Activated naive CD4-positive, alpha-beta T cell treated with anti-CD3 and anti-CD28 coated beads, Interleukin-2, amount 50 U/mL, for 72 hours (primary cell): ENCODE measurements at places on chromosomes 16 and 17. TPM values are rescaled to one million over a fixed set of nuclear protein-coding genes. Genes with fewer than 3 reads are reported as not detected.

STH gene
- total RNA-seq, result not detected

ATP2A1 gene
- 4.7 TPM for total RNA-seq

DNA sequence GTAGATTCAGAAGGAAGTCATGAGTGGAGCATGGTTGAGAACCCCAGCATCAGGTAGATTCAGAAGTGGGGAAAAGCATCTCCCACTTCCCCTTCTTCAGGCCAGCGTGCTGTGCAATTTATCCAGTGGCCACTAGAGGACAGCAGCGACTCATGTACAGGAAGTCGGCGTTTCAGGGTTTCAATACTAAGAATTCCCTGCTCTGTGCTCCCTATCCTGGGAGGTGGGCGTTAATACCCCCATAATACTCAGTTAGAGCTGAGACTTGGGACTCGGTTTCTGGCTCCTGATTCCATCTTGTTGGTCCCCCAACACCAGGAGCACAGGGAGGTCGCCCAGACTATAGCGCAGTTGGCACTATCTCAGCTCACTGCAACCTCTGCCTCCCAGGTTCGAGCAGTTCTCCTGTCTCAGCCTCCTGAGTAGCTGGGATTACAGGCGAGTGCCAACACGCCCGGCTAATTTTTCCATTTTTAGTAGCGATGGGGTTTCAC, 75.3 kb upstream of the AMZ2 start:
- peak; percentile 75 for DNase-seq

- DNase-seq, result no peak
Observed at GRCh38 chr17:27771586-27771985, 28.7 kb downstream of the NOS2 start.

DNA sequence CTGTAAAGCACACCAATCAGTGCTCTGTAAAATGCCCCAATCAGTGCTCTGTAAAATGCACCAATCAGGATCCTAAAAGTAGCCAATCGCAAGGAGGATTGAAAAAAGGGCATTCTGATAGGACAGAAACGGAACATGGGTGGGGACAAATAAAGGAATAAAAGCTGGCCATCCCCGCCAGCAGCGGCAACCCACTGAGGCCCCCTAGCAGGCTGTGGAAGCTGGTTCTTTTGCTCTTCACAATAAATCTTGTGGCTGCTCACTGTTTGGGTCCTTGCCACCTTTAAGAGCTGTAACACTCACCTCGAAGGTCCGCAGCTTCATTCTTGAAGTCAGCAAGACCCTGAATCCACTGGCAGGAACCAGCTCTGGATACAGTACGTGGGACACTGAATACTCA, 162.4 kb upstream of the TBX2 start:
- no peak for DNase-seq

KIF2B gene
- total RNA-seq, result not detected

DNAI2 gene
- total RNA-seq, result 0.25 TPM

- DNase-seq, result no peak
Observed at GRCh38 chr16:24820522-24820921, 25.2 kb upstream of the SLC5A11 start.

- DNase-seq, result no peak
Observed at GRCh38 chr17:76427501-76428231, 25.3 kb downstream of the UBE2O start.

GRCh38 chr16:35750157-35750689, 2290.8 kb downstream of the TP53TG3F start:
- DNase-seq, result no peak

- DNase-seq, result no peak
Observed at GRCh38 chr16:13453325-13453724, 466.6 kb upstream of the ERCC4 start.

DNA sequence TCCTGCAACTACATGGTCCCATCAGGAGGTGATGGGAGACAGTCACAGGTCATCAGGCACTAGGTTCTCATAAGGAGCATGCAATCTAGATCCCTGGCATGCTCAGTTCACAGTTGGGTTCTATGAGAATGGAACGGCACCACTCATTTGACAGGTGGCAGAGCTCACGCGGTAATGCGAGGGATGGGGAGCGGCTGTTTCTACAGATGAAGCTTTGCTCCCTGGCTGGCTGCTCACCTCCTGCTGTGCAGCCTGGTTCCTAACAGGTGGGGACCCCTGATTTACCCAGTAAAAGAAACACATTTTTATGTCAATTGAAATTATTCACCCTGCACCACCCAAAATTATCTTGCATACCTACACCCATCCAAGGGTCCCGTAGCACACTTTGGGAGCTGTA, 42.7 kb upstream of the ZNHIT3 start:
- no peak for DNase-seq

MAF gene
- 21.8 TPM for total RNA-seq

XAF1 gene
- 6.5 TPM for total RNA-seq

- peak; percentile 4 for DNase-seq
Observed at GRCh38 chr17:33291248-33292200, 1.6 kb downstream of the ASIC2 start.

DNA sequence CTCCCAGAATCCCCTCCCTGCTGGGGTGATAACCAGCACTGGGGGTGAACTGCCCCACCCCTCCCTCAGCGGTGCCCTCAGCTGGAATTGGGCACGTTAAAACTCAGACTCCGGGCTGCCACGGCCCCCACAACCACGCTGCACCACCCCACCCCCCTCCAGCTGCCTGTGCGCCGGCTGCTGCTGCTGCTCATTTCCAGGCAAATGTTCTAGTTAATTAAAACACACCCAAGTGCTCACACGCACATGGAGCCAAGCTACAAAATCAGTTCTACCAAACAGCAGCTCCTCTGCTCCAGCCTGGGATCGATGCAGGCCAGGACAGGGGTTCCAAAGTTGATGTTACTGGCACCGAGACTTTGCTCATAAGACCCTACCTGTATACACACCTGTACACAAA, 180.5 kb downstream of the ZNF423 start:
- DNase-seq, result no peak

DNA sequence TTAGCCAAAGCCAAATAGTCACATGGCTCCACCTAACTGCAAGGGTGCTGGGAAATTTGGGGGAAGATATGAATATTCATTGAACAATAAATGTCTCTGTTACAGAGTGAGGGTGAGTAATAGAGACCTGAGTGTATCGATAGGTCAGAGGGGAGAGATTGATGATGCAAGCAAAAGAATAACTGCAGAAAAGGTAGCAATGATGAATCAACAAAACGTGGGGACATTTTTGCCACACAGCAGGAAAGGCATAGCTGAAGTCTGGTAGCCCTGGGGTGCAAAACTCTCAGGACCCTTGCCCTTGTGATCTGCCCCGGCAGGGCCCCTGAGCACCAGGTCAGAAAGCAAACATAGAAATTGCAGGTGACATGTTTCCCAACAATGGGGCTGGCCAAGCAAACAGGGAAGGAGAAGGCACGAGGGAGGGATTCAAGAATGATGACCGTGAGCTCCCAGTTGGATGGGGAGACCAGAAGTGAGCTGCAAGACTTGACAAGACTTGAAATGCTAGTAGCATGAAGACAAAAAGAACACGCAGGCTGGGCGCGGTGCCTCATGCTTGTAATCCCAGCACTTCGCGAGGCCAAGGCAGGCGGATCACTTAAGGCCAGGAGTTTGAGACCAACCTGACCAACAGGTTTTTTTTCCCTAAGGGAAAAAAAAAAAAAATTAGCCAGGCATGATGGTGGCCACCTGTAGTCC, 12.7 kb upstream of the HERPUD1 start:
- no peak for DNase-seq

RPRML gene
- total RNA-seq, result not detected

GRCh38 chr17:81868674-81869220, 2.4 kb downstream of the ARHGDIA start:
- DNase-seq, result no peak

GRCh38 chr16:62620275-62620674, 584.0 kb upstream of the CDH8 start:
- no peak for DNase-seq

DNA sequence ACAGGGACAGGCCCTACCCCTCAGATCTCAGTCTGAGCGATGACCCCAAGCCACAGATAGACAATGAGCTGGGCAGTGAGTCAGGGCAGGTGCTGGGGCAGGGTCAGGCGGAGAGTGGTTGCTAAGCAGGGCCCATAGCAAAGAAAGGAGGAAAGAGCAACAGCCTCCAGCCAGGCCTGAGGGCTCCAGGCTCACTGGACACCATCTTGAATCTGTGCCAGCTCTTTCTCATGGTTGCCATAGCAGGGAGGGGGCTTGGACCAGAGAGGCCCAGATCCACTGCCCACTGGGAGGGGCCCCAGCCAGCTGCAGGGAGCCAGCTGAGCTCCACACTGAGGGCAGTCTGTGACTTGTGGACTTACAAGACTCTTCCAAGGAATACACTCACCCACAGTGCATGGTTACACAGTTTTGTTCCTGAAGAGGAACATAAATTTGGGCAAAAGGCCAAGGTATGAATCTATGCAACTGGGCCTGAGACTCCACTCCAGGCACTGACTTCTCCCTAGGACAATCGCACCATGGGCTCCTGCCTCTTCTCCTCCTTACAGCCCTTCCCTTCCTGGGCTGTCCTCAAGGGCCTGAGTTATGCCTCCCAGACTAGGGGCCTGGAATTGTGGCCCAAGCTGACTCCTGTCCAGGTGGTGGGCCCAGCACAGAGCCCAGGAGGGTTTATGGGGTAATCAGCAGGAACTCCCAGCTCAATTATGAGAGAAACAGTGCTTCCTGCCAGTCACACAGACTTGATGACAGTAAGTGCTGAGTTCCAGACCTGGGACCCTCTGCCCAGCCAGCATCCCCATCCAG, 59.9 kb downstream of the BEAN1 start:
- DNase-seq, result no peak

C16orf46 gene
- total RNA-seq, result 0.59 TPM

GRCh38 chr17:72609501-72609900, 483.0 kb downstream of the SLC39A11 start:
- DNase-seq, result no peak

SPATA22 gene
- total RNA-seq, result not detected

NPIPA2 gene
- total RNA-seq, result 2.4 TPM

DNA sequence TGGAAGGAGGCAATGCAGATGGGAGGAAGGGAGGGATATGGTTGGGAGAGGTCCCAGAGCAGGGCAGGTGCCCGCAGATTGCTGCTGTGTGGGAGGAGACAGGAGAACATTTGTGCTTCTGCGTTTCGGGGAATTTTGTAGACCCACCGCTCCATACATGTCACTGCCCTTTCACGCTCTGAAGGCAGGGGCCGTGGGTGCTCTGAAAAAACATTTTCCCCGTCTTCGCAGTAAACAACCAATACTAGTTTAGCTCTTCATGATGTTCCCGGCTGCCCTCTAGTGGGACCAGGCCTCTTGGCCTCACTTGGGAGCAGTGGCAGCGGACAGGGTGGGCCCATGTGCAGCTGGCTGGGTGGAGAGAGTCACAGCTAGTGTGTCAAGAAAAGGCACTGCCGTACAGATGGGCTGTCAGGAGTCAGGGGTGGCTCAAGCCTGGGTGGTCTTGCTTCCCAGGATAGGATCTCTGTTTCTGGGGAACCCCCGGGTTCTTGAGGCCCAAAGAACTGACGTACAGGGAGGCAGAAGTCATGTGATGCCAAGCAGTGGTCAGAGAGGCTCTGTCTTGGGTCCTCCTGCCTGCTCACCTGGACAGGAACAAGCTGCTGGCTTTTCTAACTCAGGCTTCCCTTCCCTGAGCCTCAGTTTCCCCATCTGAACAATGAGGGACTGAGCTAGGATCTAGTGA, 46.5 kb upstream of the CPNE2 start:
- DNase-seq, result no peak

PLXDC1 gene
- total RNA-seq, result 1.5 TPM

OR2C1 gene
- not detected for total RNA-seq

TBC1D3B gene
- 4.3 TPM for total RNA-seq

GRCh38 chr17:77140878-77141767, at the start of gene SEC14L1:
SEC14L1 (plus strand) TSS chr17:77140969; CDS start chr17:77143597, 2,628 bp downstream.
- peak; percentile 66 for DNase-seq

DNA sequence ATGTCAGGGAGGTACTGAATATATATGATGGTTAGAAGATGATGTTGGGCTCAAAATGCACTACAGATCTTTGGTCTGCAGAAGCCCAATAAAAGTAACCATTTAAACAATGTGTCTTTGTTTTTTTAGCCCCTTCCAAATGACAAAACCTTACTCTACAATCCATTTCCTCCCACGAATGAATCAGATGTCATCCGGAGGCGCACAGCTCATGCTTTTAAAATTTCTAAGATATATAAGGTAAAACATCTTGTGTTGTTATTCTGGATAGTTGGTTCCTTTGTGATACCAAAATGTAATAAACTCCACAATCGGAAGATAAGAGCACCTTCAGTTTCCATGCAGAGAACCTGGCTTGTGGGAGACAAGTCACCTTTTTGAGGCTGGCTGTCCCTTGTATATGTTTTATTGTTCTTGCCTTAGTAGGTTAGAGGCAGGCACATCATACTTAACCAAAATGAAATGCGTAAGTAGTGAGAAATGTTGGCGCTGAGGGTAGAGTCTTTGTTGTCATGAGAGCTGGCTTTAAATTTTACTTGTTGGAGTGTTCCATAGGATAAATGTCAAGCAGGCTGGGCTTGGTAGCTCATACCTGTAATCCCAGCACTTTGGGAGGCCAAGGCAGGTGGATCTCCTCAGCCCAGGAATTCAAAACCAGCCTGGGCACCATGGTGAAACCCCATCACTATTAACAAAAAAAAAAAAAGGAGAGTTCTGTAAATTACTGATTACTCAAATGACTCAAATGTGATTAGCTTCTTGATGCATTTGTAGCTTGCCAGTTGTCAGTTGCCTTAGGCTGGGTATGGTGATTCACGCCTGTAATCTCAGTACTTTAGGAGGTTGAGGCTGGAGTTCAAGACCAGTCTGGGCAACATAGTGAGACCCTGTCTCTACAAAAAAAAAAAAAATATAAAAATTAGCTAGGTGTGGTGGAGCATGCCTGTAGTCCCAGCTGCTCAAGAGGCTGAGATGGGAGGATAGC, 19.7 kb upstream of the SNTB2 start:
- DNase-seq, result no peak

DNA sequence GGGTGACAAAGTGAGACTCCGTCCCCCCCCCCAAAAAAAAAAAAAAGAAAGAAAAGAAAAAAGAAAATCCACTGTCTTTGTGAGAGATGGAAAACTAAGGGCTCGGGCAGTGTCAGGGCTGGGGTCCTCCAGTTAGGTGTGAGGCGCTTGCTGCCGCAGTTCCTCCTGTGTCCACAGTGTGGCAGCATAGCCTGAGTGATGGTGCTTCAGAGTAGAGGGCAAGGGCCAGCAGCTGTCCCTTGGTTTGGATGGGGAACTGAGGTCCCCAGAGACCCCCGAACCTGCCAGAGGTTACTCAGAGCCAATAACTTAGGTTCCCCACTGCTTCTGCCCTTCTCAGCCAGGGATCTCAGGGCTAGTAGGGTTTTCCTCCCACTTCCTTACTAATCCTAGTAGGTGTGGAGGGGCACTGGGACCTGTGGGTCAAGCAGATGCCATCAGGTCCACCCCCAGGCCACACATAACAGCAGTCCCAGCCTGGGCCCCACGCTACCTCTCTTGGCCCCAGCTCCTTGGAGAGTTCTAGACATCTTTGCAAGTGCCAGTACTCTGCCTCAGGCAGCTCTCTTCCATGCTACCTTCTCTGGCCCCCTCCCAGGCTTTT, 7.9 kb upstream of the LLGL1 start:
- DNase-seq, result peak; percentile 77

ABAT gene
- 3.5 TPM for total RNA-seq

RAPGEFL1 gene
- total RNA-seq, result 5.3 TPM

DNA sequence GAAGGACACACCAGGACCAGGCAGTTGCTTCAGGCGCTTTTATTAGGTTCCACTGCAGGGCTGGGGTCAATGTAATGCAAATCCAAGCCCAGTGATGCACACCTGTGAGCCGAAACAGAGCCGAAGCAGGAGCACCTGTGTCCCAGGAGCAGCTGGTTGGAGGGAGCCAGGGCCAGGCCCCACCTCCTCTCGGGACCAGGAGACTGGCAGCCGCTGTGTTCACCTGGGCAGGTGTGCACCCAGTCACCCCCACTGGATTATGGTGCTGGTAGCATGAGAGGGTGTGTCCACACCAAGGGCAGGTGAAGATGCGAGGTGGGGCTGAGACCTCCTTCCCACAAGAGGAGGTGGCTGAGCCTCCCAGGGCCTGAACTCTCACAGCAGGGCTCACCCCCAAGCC, 4.7 kb upstream of the FAAP100 start:
- DNase-seq, result no peak
